ENCODE measurements at places on chromosomes 1 and 21. TPM values are rescaled to one million over a fixed set of nuclear protein-coding genes. Genes with fewer than 3 reads are reported as not detected.

Gene BCAR3
- polyA plus RNA-seq: 10.5 TPM

Gene RCSD1
- 14.1 TPM for polyA plus RNA-seq

GRCh38 chr1:96191165-96191564 lies 530.4 kb upstream of the PTBP2 start:
- no peak for DNase-seq

GRCh38 chr1:59218521-59219236 lies 78.2 kb upstream of the FGGY start:
- no peak for DNase-seq

GRCh38 chr1:47991187-47991586 lies 6.0 kb downstream of the TRABD2B start:
- DNase-seq: no peak

- DNase-seq: no peak
Observed at GRCh38 chr1:223208164-223209076, 65.4 kb upstream of the TLR5 start.

Gene SPRR2B
- polyA plus RNA-seq: 3.2 TPM

GRCh38 chr21:38120984-38121855 lies 135.6 kb upstream of the KCNJ15 start:
- no peak for DNase-seq

DNA sequence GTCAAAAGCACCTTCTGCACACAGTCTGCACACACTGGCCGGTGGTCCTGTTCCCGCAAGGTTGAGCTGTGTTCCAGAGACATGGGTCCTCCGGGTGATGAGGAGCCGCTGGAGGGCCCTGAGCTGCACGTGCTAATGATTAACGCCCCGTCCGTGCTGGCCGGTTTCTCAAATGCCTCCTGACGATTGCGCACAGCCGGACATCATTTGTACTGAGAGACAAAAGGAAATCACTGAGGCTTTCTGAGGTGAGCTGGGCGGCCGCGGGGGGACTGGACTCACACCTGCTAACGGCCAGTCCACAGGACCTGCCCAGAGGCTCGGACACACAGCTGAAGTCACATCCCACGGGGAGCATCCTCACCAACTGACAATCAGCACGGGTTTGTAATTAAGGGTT lies 29.2 kb downstream of the POFUT2 start:
- no peak for DNase-seq

DNA sequence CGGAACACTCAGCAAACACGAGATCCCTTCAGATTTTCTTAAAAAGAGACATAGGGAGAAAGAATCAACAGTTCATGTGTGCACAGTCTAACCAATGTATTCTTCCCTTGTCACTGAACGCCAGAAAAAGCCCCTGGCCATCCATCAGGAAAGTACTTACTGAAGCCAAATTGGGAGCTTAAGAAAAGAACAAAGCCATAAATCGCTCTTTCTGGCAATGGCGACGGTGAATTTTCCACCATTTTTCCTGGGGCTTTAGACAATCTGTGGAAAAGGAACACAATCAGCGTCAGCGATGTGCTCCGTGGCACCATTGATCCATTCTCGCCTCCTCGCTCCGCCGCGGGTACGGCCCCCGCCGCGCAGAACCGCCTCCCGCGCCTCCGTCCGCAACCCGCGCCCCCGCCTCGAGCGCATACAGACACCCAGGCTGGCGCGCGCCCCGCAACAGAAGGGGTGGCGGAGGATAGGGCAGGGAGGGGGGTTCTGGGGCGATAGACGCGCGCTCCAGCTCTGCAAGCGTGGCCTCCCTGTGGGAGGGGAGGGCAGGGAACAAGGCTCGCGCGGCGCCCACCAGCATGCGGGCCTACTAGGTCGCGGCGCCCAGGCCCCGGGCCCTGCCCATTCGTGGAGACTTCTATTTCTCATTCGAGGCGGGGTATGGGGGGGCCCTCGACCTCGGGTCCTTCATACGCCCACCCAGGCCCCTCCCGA lies 440 bp downstream of the PIGP start:
- DNase-seq: peak; percentile 58

GRCh38 chr21:15414057-15414456 lies 315.7 kb upstream of the USP25 start:
- no peak for DNase-seq

DNA sequence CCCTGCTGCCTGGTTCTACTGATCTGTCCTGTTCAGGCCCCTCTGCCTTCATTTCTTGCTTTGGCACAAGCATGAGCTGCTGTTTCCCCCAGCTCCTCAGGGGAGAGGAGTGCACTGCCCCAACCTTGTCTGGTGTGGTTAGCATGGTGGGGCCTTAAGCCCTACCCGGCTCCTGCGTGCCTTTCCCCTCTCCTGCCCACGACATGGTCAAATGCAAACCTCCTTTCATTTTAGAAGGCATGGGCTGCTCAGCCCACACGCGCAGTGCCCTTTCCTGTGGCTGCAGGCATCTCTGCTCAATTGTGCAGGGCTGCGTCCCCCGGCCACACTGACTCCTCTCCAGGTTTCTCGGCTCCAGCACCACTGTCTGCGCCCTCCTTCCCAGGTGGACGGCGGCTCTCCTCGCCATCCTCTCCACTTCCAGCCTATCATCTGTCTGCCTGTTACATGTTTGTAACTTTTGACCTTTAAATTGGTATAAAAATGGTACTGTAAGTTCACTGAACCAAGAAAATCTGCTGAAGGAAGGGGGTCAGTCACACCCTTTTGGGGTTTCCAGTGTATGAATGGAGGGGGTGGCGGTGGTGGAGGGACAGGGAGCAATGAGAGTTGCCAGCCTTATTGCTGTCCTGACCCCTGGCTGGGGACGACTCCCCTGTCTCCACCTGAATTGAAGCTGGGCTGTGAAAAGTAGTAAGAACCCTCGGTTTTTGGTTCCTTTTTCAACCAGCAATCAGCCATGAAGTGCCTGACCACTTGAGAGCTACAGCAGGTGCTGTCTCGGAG lies 5.1 kb downstream of the PDE9A start:
- DNase-seq: no peak

DNA sequence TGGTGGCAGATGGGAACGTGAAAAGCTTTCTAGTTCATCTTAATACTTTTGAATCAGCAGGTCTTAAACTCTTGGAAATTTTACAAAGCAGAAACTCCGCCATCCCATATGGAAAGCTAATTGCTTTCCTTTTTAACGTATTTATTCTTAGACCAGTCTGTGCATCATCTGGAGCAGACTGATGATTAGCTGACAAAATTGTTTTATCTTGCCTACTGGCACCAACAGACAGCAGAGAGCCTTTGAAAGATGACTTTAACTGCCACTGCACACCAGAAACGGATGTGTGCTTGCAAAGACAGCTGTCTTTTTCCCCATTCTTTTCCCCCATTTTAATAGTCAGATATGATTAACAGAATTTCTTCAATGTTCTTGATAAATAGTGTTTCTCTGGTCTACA lies 97.0 kb downstream of the PLD5 start:
- no peak for DNase-seq

DNA sequence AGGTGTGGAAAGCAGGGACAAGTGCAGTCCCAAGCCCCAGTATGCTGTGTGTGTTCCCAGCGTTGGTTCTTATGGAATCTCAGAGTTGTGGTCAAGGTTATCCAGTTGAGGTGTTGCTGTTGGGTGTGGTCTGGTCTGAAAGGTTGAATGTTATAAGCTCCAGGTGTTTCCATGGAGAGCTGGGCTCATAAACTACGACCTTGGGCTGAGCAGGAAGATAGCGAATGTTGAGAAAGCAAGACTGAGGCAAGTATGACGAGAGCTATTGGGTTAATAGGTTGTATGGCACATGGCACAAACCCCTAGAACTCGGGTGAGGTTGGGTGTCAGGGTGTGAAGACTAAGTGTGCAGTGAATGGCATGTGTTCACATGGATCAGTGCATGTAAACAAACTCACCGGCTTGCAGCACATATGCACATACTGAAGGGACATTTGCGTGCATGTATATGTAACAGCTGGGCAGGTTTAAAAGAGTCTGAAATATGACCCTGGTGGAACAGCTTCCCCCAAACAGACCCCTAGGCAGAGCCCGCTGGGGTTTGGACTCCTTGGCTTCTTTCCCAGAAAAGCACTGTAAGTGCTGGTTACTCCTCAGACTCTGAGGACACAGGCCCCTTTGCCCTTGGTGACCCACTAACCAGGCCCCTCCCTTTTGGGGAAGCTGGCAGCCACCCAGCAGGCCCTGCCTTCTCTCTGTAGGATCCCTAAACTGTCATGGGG lies 117.5 kb downstream of the NAV1 start:
- no peak for DNase-seq

- no peak for DNase-seq
Observed at GRCh38 chr1:31696242-31696641, 7.6 kb downstream of the COL16A1 start.

DNA sequence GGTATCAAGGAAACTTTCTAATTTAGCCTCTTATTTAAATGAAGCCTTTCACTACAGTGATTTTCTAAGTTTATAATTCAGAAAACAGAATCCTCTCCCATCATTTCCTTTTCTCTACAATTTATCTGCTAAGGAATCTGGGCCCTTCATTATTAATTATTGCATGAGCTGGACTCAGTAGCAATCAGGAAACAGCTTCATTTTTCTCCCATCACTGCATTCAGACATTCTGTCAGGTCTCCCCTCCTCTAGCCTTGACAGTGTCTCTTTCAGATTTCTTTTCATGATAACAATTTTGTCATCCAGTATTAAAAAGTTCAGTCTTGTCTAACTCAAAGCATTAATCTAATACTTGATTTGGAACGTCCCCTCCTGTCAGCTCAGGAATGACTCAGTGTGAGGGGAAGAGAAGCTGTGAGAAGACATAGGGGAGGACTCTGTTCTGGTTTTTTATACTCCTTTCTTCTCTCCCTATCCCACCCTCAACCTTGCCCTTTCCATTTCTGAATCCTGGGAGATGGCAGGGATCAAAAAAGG lies 28.1 kb downstream of the SLC44A5 start:
- no peak for DNase-seq

Gene DCST1
- polyA plus RNA-seq: 0.41 TPM

GRCh38 chr1:10969267-10969970 lies 43.0 kb upstream of the TARDBP start:
- DNase-seq: no peak

GRCh38 chr1:201468844-201469644 lies at the start of gene PHLDA3:
PHLDA3 (minus strand) TSS chr1:201469188; CDS start chr1:201468786, 402 bp downstream.
- DNase-seq: peak; percentile 70

GRCh38 chr1:20962576-20963258 lies 175.6 kb upstream of the HP1BP3 start:
- no peak for DNase-seq

Gene CCDC27
- polyA plus RNA-seq: 0.27 TPM

DNA sequence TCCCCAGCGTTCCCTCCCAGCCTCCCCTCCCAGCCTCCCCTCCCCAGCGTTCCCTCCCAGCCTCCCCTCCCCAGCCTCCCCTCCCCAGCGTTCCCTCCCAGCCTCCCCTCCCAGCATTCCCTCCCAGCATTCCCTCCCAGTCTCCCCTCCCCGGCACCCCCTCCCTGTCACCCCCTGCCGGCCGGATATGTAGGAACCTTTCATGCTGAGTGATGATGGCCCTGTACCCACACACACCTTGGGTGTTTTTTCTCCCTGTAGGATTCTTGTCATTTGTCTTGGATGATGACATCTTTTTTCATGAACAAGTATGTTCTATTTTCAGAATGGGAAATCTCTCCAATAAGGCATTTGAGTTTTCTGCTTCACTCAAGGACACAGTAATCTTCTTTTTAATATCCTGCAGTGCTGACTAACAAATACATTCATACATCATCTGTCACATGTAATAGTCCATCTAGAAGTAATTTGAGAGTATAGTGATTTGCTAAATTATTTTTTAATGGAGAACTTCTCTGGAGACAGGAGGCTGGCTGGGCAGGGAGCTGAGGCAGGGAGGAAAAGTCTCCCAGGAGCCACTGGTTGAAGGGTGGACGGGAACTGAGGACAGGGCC lies 19.5 kb downstream of the FTCD start:
- DNase-seq: no peak

- no peak for DNase-seq
Observed at GRCh38 chr1:44672961-44673674, 1.2 kb downstream of the TMEM53 start.

Gene MEX3A
- polyA plus RNA-seq: 46.5 TPM

GRCh38 chr1:88877382-88877825 lies 14.0 kb downstream of the GTF2B start:
- no peak for DNase-seq

- no peak for DNase-seq
Observed at GRCh38 chr1:3703786-3704371, 48.4 kb upstream of the CCDC27 start.

DNA sequence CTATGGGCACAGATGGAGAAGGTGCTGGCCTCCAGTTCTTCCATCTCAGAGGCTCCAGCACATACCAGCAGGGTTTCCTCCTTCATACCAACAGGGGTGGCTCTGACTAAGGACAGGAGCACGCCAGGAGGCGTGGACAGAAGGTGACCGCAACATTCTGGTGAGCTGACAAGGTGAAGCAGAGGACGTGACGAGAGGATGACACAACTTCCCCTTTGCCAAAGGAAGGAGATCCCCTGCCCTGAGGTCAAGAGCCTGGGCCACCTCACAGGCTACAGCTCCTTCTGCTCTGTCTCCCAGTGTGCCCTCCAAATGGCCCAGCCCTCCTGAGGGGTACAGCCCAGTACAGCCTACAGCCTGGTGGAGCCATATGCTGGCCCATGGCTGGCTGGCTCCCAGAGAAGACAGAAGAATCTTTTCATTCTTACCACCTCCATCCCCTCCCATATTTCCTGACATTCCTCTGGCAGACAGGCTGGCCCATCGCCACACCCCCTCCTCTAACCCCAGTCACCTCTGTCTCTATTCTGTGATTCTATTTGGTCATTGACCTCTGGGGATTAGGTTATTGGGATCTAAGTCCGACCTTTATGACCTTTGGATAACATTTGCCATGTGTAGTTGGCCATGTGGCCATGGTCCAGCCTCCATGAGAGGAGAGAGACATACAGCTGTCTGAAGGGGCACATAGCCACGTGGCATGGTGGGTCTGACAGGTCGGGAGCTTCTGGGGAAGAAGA lies 5.1 kb upstream of the LAMB3 start:
- DNase-seq: no peak

DNA sequence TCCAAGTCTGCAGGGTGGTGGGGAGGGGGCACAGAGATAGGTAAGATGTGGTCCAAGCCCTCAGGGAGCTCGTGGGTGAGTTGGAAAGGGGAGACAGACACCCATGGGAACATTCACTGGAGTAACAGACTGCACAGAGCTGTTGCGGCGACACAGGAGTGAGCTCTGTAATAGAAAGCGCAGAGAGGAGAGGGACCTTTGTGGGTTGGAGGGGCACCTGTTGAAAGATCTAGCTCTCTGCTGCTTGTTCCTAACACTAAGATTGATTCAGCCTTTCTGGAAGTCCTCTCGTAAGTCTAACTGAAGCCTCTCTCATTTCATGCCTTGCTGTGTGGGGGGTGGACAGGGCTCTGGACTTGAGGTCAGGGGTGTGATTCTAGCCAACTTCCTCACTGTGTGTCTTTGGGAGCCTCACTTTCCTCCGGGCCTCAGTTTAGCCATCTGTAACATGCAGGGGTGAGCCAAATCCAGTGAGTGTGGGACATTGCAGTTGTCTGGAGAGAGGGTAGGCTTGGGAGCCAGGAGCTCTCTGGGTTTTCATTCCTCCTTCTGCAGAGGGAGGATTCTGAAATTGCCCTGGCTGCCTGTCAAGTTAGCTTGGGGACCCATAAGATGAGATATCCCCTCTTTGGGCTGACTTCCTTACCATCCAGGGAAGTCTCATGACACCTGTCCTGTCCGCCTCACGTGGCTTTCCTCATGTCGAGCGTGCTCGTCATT lies 2.0 kb upstream of the ACOT11 start:
- no peak for DNase-seq

- no peak for DNase-seq
Observed at GRCh38 chr1:27951396-27951795, 8.4 kb upstream of the XKR8 start.

GRCh38 chr1:222071387-222071786 lies 329.5 kb upstream of the DUSP10 start:
- DNase-seq: no peak
